Activated naive CD4-positive, alpha-beta T cell (primary cell): ENCODE measurements at places on chromosomes 1 and 21.

DNA sequence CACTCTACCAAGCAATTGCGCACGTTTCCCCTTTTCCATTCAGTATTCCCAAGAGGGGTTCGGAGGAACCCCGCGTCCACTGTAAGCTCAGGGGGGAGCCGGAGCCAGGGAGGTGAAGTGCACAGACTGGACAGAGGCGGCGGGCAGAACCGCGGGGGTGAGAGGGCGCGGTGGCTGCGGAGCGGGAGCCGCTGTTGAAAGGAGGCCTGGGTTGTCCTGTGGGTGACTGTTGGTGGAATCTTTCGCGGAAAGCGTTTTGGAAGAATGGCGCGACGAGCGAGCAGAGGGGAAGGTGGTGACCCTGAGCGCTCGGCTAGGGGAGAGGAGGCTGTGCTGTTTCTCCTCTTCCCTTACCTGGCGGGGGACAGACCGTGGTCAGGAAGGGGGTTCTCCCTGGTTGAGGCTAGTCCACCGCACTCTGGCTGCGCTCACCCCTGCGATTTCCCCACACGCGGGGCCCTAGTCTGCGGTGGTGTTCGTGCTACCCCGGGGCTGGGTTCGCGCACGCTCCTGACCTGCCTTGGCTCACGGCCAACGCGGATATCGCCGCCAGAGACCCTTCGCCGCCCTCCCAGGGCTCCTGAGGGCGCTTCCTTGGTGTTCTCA lies 92.8 kb downstream of the PRKAB2 start:
- no peak for DNase-seq

DNA sequence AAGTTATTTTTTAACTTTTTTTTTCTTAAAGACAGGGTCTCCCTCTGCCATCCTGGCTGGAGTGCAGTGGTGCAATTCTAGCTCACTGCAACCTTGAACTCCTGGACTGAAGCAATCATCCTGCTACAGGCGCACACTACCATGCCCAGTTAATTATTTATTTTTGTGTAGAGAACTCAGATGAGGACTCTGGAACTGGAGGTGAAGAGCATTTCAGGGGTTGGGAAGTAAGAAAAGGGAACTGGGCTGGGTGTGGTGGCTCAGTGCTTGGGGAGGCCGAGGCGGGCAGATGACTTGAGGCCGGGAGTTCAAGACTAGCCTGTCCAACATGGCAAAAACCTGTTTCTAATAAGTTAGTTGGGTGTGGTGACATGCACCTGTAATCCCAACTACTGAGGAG lies 28.9 kb downstream of the SLC35F3 start:
- DNase-seq = no peak

GRCh38 chr1:60541831-60542532 lies 468.4 kb upstream of the C1orf87 start:
- no peak for DNase-seq

GRCh38 chr1:33294071-33295010 lies 26.6 kb downstream of the A3GALT2 start:
- DNase-seq = no peak

GRCh38 chr1:35809114-35810095 lies 1.6 kb downstream of the AGO4 start:
- no peak for DNase-seq

GRCh38 chr1:87204441-87204840 lies 124.2 kb upstream of the LMO4 start:
- DNase-seq = no peak

GRCh38 chr1:4047666-4048065 lies 147.6 kb upstream of the C1orf174 start:
- no peak for DNase-seq

GRCh38 chr1:230067871-230068620 lies 1.0 kb downstream of the GALNT2 start:
- no peak for DNase-seq

DNA sequence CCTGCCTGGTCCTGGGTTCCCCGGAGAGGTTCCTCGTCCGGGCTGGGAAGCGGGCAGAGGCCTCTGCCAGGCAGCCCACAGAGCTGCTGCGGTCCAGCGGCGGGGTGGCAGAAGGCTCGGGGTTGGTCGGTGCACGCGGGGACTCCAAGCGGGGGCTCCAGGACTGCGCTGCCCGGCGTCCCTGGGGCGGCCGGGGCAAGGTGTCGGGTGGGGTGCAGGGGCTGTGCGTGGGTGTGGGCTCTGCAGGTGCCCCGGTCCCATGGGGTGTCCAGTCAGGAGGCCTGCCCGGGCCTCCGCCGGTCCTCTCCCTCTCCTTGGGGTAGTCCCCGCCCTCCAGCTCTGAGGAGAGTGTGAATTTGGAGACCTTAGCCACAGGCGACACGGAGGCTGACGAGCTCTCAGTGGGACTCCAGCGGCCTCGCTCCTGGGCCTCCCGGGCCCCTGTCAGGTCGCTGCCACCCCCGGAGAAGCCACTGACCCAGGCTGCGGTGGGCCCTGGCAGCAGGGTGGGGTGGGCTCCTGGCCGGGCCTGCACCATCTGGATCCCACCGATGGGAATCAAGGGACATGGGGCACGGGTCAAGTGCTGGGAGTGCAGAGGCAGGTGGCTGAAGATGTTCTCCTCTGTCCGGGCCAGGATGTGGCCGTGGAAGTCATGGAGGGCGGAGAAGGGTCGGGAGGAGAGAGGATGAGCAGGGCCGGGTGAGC lies 26.2 kb upstream of the EDN2 start:
- DNase-seq = no peak

DNA sequence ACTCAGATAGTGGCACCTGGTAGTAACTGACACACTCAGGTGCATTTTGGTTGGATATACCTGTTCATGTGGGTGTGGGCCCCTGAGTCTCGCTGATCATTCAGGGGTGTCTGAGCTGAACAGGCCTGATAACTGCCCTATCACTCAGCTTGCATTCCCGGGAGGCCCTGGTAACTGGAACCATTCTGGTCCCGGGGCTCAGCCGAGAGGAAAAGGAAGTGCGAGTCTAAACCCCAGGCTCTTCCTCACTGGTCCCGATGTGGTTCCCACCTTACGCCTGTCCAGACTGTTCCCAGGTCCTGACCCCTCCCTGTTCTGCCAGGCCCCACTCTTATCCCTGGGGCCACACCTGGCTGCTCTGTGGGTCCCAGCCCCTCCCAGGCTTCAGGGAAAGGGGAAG lies 11.7 kb upstream of the CDK18 start:
- no peak for DNase-seq

DNA sequence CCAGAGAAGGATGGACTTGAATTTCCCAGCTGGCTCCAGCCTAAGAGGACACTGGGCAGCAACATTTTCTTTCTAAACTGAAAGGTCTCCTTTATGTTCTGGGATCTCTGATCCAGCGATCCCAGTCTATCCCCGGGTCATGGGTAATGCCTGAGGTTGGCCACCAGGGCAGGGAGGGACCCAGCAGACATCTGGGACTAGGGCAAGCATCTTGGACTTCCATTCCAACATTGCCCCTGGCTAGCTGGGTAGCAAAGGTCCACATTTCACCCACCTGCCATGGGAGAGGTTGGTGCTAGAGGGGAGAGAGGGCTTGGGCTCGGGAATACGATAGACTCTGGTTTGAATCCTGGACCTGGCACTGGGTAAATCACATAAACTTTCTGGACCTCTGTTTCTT lies 84.6 kb downstream of the LRRN2 start:
- DNase-seq = no peak

- no peak for DNase-seq
Measured at GRCh38 chr21:36510911-36511310, 31.0 kb upstream of the CLDN14 start.

DNA sequence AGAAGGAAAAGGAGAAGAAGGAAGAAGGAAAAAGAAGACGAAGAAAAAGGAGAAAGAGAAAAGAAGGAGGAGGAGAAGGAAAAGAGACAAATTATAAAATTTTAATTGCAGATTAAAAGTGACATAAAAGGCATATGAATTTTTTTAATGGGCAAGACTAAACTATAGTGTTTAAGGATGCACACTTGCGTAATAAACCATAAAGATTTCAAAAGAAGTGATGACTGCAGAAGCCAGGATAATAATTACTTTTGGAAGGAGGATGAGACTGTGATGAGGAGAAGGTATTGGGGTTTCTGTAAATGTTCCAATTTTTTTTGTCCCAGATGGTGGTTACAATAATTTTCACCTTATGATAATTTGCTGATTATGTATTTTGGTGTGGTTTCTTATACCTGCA lies 243.1 kb upstream of the PKN2 start:
- DNase-seq = no peak

DNA sequence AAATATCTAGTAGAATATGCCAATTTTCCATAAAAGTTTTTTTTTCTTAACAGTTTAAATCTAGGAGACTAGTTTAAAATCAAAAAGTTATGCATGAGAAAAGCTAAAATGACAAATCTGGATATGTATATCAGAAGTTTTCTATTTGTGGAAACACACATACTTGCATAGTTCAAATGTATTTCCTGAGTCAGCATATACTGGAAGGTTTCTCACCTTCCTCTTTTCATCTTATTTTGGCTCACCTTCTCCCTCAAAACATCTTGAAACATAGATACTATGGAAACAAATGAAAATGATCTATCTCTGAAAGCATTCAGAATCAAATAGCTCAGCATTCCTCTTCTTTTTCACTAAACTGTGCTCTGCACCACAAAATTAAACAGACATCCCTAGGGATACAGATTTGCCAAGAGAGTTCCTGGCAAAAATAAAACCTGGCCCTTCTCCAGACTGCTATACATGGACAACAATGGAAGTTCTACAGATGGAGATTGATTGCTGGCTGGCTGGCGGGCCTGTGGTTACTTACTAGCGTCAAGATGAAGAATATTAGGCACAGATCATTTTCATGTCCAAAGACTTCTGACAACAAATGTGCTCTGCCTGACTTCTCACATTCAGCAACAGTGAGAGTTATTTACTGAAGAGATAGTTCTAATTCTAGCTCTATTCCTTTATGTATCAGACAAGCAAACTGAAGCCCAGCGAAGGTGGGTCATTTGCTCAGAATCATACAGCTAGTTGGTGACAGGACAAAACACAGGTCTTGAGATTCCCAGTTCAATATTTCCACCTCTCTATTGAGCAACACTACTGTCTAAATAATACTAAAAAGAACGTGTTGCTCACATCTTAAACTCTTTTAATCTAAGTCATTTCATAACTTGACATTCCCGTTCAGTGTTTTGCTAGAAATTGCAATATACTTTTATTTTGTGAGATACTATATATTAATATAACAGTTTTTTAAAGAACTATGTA lies 26.6 kb downstream of the DIPK1A start:
- no peak for DNase-seq
